Activated CD4-positive, alpha-beta T cell treated with anti-CD3 and anti-CD28 coated beads for 4 hours (primary cell): ENCODE measurements at places on chromosomes 5 and 9.

DNA sequence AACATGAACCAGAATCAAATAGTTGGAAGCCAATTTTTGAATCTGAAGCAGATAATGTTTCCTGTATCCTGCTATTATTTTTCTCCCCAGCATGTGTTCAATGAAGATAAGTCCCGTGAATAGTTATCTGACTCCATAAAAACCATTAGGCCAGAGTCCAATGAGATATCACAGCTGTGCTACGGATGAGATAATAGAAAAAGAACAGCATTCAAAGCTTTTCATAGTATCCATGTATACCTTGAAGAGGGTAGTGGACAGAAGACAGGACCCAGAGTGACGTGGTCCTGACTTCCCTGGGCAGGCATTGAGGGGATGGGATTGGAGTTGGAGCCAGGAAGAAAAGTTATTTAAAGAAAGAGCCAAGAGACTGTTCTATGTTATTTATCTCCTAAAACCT, 50.7 kb upstream of the C6 start:
- no peak for DNase-seq

GRCh38 chr9:114224247-114224610, 68.9 kb downstream of the COL27A1 start:
- no peak for DNase-seq

DNA sequence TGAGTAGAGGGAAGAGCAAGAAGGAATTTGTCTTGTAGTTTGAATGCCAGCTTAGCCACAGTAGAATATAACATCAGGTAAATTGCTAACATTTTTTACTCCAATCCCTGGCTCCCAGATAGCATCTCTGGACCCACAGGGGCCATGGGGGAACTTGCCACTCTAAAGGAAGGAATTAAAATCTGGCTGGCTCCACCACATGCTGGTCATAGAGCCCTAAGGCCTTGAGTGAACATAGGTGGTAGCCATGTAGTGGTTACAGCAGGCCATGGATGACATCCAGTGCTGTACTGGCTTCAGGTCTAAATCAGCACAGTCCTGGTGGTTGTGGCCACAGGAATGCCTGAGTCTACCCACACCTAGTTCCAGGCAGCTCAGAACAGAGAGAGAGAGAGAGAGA, 109.9 kb upstream of the RGMB start:
- no peak for DNase-seq

DNA sequence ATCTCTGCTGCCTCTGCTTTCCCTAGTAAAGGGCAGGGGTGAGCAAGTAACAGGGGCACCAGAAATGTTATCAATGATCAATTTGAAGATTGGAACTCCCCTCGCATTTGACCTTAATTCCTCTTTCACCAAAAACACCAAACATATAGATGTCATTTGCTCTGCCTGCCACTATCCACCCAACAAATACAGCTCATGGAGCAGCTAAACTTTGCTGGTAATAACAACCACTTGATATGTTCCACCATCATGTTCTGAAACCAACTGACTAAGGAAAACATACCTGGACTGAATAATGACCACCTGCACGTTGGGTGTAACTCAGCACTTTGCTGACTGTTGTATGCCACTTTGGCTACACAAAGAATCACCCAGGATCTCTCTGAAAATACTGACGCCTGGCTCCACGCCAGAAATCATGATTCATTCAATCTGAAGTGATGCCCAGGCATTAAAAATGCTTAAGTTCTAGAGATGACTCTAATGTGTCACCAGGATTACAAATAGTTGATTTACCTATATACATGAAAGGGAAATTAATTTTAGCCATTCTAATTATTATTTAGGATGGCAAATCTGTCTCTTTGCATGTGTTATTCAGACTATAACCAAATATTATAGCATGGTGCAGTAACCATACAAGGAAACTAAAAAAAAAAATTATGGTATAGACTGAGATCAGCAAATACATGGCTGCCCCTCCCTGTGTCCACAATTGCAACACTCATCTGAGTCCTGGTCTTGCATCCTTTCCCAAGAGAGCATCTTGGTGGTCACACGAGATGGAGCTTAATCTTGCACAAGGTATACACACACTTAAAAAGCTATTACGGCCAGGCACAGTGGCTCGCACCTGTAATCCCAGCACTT, 43.1 kb upstream of the TTC39B start:
- peak; percentile 11 for DNase-seq

- DNase-seq: no peak
Measured at GRCh38 chr9:14768405-14769229, 46.1 kb upstream of the CER1 start.

DNA sequence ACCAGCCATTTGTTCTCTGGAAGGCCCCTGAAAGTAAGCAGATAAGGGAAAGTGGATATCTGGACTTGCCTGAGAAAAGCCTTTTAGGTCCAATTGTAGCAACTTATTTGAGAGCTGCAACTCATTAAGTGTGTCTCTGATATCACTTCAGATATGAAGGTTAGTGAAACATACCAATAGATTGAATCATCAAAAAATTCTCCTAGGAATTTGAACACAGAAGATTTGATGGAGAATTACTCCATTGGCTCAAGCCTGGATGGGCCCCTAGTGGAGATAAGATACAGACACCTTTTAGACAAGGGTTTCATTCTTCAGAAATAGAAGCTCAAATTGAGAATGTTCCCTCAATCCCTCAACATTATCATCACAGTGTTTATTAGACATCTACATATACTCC, 356.7 kb downstream of the NDUFS4 start:
- DNase-seq: no peak

GRCh38 chr9:7454624-7455023, 345.0 kb downstream of the DMAC1 start:
- DNase-seq: no peak

DNA sequence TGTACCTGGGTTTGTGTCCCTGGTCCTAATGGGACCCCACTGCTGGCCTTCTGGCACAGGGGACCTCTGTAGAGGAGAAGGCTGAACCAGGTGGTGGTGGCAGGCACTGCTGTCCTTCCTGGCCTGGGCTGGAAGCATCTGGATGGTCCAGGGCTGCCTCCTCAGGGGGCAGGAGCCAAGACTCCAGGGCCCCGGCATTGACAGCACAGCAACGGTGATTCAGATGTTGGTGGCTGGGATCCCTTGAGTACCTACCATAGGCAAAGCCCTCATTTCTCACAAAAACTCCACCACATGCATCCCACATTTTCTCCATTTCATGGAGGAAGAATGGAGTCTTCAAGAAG, 15.0 kb downstream of the FGD3 start:
- DNase-seq: no peak

- DNase-seq: no peak
Measured at GRCh38 chr5:53211799-53212198, 102.2 kb upstream of the MOCS2 start.

DNA sequence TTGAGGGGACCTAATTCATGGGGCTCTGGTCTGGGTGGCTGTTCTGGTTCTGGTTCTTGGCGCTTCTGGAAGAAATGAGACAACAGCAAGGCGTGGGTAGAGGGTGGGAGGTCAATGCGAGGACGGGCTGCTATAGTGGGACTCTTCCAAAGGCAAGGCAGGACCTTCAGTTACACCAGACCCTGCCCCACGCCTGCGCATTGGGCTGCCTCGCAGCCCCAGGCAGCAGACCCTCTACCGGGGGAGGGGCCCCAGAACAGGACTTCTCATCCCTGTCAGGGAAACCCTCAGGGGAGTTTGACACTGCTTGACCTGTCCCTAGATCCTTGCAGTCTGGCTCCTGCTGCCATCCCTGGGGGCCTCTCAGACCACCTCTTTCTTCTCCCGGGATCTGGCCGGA, 18.5 kb downstream of the CCDC69 start:
- no peak for DNase-seq

- DNase-seq: no peak
Measured at GRCh38 chr9:6247266-6247665, 31.7 kb downstream of the IL33 start.

- peak; percentile 26 for DNase-seq
Measured at GRCh38 chr5:157108976-157109375, at the start of gene HAVCR2. Gene HAVCR2 (minus strand): TSS chr5:157109044. CDS start chr5:157108983, 61 bp downstream.
